Hepatocyte (in vitro differentiated cells): ENCODE measurements at places on chromosomes 2 and 18. TPM values are rescaled to one million over a fixed set of nuclear protein-coding genes. Genes with fewer than 3 reads are reported as not detected.

ANKRD30B gene
- polyA plus RNA-seq, result not detected in 2 replicates

NPAS2 gene
- polyA plus RNA-seq, result 14.7 and 16.8 TPM in 2 replicates

DNA sequence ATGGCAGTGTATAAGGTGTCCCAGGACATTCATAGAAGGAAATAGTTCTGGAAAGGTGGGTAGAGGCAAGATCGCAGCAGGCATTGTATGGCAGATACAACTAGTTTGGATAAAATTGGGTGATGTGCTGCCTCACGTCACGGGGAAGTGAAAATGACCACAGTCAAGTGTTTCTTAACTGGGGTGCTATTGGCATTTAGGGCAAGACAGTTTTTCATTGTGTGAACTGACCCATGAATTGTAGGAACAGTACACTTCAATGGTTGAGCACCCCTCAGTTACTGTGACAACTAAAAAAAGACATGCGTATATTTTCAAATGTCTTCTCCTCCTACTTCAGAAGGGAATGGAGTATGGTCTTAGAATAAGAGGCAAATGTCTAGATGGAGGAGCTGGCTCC, 22.3 kb upstream of the CYRIA start:
- H3K4me3 ChIP-seq, result no peak overlapping the region
- no peak overlapping the region for H3K27ac ChIP-seq
- DNase-seq, result no peak
- no peaks in the 10 kb centered on the region for H3K4me1 ChIP-seq
- no peaks in the 10 kb centered on the region for H3K36me3 ChIP-seq
- H3K27me3 ChIP-seq, result no peaks in the 10 kb centered on the region

GRCh38 chr18:57816208-57816954, 13.3 kb upstream of the ATP8B1 start:
- no peak overlapping the region for H3K27ac ChIP-seq
- DNase-seq, result no peak
- no peaks in the 10 kb centered on the region for H3K4me1 ChIP-seq
- no peak overlapping the region for H3K4me3 ChIP-seq

DNA sequence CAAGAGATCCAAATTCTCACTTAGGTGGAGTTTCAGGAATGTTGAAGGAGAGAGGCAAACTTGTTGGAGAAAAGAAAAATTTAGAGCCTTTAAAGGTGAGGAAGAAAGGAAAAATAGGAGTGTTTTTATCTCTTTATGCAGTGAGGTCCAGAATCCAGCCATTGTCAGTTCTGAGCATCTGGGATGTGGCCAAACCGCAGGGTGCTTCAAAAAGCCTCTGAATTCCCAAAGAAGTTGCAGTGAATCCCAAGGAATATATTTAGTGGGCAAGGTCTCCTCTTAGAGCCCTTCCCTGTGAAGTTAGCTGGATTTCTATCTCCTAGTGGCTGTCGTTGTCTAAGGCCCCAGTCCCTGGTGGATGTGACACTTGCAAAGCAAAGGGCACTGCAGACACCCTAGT, 51.2 kb downstream of the MTCL1 start:
- no peak overlapping the region for H3K4me3 ChIP-seq
- peaks cover 12% of the 10 kb centered on the region for H3K4me1 ChIP-seq
- no peaks in the 10 kb centered on the region for H3K36me3 ChIP-seq

DNA sequence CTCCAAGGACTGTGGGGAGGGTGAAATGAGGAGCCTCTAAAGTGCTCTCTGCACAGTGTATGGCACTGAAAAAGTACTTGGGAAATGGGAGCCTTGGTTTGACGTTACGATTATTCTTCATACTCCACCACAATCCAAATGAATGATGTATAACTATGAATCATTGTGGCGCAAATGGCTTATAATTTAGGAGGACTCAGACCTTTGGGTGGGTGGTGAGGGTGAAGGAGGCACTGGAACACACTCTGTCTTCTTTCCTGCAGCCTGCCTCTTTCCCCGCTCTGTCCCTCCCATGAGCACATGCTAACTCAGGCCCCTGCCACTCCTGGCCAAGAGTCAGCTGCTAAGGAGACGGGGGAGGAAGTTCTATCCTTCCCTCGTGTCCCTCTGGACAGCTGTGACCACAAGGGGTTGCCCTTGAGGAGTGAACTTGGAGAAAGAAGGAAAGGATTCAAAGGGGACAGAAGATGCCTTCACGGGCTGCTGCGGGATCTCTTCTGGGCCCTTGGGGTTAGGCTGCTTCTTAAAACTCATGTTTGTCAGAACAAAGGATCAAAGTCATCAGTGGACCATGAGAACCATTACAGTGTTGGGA, 36.5 kb downstream of the POLR1A start:
- no peak for DNase-seq
- no peak overlapping the region for H3K27ac ChIP-seq
- no peak overlapping the region for H3K4me3 ChIP-seq
- H3K27me3 ChIP-seq, result no peaks in the 10 kb centered on the region
- H3K4me1 ChIP-seq, result no peaks in the 10 kb centered on the region

GRCh38 chr2:237530472-237531433, 35.6 kb upstream of the PRLH start:
- H3K36me3 ChIP-seq, result no peaks in the 10 kb centered on the region
- no peak overlapping the region for H3K4me3 ChIP-seq
- no peak overlapping the region for H3K27ac ChIP-seq
- H3K4me1 ChIP-seq, result no peaks in the 10 kb centered on the region
